Left ventricle myocardium inferior (tissue), 1 donor: ENCODE measurements at places on chromosomes 12 and 14.

GRCh38 chr12:10901427-10901826 lies 7.9 kb downstream of the TAS2R13 start:
- no peak for DNase-seq

DNA sequence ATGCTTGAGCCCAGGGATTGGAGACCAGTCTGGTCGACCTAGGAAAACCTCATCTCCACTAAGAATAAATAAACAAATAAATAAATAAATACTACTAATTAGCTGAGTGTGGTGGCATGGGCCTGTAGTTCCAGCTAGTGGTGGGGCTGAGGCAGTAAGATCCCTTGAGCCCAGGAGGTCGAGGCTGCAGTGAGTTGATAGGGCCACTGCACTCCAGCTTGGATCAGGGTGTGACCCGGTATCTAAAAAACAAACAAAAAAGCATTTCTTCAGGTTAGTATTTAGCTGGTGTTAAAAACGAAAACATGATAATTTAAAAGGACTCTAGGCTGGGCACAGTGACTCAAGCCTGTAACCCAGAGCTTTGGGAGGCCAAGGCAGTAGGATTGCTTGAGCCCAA lies 1.2 kb upstream of the FGD4 start:
- no peak for DNase-seq

GRCh38 chr14:68307790-68308168 lies 485.1 kb downstream of the ZFP36L1 start:
- no peak for DNase-seq

DNA sequence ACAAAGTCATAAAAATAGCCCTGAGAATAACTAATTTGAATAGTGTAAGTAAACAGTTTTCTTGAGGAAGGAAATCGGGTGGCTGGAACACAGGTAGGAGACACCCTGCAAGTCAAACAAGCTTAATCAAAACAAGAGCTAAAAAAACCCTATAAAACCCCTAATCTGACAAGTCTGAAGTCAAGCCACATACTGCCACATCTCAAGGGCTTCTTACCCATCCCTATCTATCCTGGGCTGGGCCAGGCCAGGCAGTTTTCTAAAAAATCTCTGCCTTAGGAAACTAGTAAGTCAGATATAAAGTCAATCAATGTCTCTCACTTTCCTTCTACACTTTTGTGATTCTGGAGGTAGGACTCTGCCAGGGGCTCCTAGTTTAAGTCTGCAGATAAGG lies 15.3 kb downstream of the UBE2N start:
- no peak for DNase-seq

DNA sequence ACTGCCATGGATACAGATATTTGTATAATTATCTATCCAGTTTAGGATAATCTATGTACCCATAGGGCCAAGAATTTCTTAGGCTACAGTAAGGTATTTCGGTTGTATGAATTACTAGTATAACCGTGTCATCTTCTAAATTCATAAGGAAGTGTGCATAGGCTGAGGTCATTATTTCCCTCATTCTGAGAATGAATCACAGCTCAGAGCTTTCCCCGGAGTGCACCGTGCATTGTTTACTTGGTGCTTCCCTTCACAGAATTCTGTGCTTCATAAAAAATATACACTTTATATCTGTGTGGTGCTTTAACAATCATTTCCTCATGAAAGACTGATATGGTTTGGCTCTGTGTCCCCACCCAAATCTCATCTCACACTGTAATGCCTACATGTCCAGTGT lies 514.1 kb downstream of the ETNK1 start:
- no peak for DNase-seq

DNA sequence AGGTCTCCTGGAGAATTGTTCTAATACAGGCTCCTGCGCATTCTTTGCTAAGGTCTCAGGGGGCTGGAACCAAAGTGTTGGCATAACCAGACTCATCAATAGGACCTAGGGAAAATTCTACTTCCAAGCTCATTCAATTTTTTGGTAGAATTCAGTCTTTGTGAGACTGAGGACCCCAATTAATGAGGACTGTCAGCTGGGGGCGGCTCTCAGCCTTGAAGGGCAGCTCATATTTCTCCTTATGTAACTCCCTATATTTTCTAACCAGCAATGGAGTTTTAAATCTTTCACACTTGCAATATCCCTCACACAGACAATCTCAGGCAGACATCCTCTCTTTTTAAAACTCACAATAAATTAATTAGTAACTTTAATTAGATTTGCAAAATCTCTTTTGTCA lies 476.4 kb upstream of the LRFN5 start:
- DNase-seq: no peak

GRCh38 chr14:22483863-22484593 lies 105.0 kb downstream of the DAD1 start:
- no peak for DNase-seq

DNA sequence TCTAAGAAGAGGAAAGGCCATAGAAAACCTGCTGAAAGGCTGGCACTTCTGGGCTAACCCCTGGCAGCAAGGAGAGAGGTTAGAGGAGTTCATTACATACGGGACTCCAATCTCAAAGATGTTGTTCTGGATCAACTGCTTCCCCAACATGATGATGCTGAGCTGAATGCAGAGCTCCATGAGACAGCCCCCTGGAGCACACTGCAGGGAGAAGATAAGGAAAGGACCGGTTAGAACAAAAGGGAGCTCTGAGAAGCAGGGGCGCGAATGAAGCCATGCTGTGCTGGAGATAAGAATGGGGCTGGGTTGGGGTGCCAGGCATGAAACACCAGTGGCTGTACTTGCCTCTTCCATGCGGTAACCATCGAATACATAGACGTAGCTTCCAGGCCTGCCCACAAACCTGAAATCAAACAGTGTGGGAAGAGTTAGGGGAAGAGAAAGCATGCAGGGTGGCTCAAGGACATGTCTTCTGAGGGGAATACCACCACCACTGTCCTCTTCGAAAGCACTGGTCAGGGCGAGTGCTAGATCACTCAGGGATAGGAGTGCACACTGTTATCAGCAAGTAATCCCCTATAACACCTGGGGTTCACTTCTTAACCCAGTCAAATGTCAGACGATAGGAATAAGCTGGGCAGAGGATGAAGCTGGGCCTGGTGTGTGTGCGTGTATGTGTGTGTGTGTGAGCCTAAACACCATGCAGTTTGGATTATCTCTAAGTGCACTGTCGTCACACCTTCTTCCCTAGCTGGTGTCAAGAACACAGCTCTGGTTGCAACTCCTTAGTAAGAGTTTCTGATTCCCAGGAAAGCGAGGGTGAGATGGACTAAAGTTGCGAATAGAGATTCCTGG lies 180.9 kb downstream of the NTF3 start:
- DNase-seq: no peak
